Karpas-422 (cell line): ENCODE measurements at places on chromosomes 16 and 17.

DNA sequence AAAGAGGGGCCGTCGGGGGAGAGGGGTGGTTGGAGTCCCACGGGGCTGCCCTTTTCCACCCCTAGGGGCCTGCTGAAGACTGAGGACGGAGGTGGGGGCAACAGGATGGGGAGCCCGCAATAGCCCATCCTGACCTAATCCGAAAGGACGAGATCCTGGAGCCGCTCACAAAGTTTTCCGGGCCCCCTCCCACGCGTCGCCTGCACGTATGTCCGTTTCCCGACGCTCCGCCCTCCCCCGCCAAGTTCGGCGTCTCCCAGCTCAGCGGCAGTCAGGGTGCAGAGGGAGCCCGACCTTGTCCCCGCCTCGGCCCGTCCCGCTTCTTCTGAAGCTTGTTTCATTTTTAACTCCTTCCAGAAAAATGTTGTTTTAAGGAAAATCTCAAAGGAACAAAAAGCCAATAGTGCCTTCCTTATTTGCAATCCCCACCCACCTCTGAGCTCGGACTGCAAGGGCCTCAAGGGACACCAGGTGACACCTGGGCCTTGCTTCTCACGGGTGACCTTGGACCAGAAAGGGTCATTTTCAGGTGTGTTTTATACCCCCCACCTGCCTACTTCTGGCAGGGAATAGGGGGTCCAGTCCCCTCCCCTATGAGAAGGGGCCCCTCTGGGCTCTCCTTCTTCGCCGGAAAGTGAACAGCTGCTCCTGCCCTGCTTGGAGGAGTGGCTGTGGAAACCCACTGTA is 3.4 kb upstream of the ZNF423 start:
- DNase-seq = peak; percentile 44

DNA sequence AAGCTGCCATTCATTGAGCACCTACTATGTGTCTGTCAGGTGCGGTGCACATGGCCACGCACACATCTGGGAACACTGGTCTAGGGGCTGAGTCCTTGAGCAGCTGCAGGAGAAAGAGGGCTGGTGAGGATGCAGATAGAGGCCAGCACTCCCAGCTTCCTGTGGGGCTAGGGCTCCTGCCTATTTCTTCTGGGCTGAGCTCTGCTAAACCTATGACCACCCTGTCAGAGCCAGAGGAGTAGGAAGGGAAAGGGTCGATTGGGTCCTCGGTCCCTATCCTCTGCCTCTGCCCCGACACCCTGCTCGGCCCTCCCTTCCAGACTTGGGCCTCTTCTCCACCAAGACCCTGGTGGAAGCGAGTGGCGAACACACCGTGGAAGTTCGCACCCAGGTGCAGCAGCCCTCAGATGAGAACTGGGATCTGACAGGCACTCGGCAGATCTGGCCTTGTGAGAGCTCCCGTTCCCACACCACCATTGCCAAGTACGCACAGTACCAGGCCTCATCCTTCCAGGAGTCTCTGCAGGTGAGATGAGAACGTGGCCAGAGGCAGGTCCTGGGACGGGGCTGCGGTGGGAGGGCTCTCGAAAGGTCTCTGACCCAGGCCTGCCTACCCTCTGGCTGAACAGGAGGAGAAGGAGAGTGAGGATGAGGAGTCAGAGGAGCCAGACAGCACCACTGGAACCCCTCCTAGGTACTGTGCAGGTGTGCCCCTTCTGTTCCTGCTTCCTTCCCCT is 4.0 kb upstream of the TMEM88 start:
- DNase-seq = no peak

DNA sequence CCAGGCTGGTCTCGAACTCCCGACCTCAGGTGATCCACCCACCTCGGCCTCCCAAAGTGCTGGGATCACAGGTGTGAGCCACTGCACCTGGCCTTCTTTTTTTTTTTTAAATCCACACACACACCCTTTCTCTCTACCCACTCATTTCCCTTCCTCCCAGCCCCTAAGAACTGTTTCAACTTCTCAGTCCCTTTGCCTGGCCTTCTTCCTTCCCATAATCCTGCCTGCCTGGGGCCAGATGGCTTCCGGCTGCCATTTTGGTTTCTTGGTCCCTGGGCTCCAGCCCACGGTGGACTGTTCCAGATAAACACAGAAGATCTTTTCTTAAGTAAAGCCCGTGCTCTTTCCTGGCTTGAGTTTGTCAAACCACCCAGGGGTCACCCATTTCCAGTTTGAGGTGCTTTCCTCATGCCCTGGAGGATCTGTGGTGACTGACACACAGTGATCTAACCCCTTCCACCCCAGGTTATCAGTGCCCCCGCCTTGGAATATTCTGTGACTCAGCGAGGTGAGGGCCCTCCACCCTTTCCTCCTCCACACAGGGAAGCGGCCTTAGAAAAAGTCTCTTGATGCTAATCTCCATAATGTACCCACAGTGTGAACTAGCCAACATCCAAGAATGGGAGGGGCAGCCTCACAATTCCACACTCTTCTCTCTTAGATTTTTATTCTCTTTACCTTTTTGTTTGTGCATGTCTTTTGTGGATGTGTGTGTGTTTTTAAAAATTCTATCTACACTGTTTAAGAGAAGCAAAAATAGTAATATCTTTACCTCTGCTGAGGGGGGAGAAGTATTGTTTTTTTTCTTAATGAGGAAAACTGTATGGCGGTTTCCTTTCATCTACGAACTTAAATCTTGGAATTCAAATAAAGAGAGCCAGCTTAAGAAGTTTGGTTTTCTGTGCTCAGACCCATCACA is 60.0 kb downstream of the CRISPLD2 start:
- no peak for DNase-seq

DNA sequence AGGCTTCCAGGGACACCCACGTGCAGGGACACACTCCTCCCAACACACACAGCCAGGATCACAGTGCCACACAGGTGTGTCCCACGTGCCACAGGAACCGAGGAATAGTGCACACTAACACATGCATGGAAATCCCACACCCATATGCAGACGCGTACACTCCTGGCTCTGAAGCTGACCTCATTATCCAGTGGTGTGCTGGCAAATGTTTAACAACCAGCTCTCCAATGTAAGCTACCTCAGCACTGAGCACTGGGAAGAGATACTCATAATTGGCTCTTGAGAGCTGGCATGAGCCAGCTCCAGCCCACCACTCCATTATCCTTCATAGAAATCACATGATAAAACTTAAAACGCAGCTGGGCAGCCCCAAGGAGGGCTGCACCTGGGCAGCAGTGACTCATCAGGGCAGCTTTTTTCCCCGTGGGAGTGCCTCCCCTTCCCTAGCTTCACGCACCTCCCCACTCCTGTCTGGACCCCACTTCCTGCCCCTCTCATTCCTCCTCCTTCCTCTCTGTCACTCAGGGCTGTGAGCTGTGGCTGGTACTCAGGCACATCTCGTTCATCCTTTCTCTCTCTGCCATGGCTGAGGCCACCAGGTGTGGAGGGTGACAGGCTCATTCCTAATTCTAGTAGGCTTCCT is 14.9 kb upstream of the TBX21 start:
- DNase-seq = no peak

GRCh38 chr16:88558457-88559442 is 11.5 kb upstream of the ZC3H18 start:
- DNase-seq = peak; percentile 53

- peak; percentile 75 for DNase-seq
These were observed 140.7 kb downstream of the KATNIP start for GRCh38 chr16:27690608-27691007.

GRCh38 chr17:39365872-39366271 is 35.6 kb downstream of the FBXL20 start:
- DNase-seq = no peak

DNA sequence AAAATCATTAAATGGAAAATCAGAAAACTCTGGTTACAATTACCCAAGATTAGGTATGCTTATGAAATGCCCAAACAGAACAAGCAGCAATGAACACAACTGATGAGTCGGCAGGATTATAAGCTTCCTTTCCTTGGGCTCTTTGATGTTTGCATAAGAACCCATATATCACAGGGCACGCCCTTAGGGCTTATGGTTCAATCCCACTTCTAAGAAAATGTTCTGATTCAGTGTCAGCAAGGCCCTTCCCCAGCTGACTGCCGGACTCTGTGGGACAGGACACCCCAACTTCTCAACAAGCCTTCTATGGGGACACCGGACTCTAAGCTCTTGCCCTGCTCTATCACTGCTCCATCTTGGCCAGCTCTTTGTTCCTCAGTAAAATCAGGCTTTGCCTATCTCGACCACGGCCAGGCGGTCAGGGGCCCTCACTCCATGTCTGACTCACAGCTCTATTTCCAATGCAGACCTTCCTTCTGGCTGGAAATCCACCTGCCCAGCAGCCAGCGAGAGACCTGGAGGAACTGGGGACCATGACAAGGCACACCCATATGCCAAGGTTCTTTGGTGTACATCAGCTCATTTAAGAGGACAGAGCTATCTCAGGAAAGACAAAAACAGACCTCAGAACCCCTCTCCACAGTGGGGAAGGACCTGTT is 26.8 kb downstream of the LITAFD start:
- DNase-seq = no peak

- peak; percentile 84 for DNase-seq
These were observed 491 bp downstream of the TRAP1 start for GRCh38 chr16:3716831-3717234.

GRCh38 chr17:67830440-67830839 is 5.1 kb downstream of the BPTF start:
- DNase-seq = no peak

DNA sequence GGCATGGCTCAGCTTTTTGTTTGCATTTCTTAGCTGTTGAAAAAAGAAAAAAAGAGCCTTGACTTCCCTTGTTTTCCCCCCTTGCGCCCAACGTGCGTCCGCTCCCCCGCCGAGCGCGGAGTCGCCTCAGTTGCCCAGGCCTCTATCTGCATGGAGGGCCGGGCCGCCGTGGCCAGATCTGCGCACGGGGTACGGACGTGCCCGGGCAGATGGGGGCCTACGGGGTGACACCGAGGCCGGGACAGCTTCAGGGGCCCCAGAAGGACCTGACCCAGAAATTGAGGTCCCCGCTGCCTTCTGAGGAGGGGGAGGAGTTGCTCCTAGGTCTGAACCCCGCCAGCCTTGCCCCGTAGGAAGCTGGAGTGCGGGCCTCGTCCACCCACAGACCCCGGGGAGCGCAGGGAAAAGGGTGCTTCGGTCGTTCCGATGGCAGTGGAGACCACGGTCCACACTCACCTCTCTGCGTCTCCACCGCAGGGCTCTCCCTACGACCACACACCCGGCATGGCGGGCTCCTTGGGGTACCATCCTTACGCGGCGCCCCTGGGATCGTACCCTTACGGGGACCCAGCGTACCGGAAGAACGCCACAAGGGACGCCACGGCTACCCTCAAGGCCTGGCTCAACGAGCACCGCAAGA is 1.5 kb downstream of the IRX5 start:
- DNase-seq = no peak

DNA sequence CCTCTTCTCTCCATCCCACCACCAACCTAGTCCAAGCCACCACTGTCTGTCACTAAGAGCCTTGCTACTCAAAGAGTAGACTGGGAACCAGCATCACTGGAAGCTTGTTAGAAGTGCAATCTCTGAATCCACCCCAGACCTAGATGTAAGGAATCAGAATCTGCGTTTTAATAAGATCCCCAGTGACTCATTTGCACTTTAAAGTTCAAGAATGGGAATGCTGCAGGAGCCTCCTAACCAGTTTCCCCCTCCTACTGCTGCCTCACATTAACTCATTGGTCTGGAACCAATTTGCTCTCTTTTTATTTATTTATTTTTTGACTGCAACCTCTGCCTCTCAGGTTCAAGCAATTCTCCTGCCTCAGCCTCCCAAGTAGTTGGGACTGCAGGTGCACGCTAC is 19.8 kb upstream of the LYRM9 start:
- no peak for DNase-seq

GRCh38 chr17:80248001-80248893 is 12.4 kb upstream of the RNF213 start:
- no peak for DNase-seq

DNA sequence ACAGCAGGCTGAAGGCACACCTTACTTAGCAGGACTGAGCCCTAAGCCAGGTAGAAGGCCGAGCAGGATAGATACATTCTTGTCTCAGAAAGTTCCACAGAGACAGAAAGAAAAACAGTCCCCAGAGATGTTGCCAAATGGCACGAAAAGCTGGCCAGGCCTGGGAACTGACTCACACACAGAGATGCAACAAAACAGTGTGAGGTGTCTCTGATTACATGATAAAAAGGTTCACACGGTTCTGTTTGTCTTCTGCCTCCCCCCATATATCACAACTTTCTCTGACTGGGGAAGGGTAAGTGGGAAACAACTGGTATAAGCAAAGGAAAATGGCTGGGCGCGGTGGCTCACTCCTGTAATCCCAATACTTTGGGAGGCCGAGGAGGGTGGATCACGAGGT is 1.7 kb downstream of the WBP2 start:
- DNase-seq = no peak

DNA sequence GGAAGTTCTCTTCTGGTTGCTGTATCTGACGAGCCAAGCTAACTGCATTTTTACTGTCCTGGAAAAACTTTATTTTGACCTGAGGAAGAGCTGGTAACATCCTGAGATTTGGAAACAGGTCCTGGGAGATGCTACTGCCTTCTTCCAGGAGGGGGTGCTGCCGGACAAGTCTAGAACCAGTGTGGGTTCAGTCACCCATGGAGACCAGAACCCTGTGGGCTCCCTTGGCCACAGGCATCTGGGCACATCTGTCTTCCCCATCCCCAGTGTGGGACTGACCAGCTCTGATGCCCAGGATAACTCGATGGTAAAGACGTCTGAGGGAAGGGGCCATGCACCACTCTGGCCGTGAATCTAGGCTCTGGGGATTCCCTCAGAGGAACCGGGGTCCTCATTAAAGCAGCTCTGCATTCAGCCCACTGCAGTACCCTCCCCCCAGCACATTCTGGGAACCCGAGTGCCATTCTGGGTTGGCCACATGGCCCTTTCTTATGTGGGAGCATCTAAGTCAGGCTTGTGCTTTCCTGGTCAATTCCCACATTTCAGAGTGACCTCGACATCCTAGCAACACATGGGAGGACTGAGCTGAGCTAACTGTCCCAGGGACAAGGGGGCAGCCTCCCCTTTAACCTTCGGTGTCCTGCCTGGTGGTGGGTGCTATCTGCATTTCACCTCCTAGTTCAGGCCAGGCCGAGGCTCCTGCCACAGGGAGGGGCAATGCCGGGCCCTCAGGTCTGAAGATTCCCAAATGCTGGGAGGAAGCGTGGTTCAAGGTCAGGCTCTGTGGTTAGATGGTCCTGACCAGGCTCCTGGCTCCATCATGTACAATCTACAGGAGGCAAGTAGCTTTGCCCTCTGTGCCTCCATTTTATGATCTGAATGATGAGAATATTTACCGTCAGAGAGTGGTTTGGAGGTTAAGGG is 6.4 kb downstream of the C16orf86 start:
- peak; percentile 88 for DNase-seq

DNA sequence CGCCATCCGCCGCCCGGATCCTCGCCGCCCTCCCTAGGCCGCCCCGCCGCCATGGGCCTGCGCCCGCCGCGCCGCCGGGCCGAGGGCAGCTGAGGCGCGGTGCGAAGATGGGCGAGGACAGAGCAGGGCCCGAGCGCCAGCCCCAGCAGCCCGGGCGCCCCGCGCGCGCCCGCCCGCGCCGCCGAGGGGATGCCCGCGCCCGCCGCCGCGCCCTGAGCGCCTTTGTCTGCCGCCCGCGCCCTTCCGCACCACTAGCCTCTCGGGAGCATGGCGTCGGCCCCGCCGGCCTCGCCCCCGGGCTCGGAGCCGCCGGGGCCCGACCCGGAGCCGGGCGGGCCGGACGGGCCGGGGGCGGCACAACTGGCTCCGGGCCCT is 278 bp downstream of the RAB11FIP3 start:
- no peak for DNase-seq
